AG08396 (cell line): ENCODE measurements at places on chromosomes 5 and 9.

DNA sequence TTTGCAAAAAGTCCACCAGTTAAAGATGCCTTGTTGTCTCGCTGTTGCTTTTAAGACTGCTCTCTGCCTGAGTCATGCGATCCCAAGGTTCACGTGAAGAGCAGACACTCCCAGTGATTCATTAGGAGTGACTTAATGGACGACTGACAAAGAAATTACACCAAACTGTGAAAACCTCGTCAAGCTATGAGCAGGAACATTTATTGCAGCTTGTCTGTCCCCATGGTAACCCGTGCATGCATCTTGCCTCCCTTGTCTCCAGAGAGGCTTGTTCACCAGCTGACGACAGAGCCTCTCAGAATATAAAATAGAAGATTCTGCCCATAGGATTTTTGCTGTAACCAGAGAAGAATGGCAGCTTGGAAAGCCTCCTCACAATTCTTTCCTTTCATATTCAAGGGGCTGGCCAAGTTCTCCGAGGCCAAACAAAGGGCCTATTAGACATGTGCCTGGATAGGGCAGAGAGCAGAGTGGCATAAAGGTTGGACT is 352.7 kb downstream of the SPOCK1 start:
- peak; percentile 75 for DNase-seq

- DNase-seq = no peak
Measured at GRCh38 chr5:129569295-129569694, 109.2 kb downstream of the ADAMTS19 start.

DNA sequence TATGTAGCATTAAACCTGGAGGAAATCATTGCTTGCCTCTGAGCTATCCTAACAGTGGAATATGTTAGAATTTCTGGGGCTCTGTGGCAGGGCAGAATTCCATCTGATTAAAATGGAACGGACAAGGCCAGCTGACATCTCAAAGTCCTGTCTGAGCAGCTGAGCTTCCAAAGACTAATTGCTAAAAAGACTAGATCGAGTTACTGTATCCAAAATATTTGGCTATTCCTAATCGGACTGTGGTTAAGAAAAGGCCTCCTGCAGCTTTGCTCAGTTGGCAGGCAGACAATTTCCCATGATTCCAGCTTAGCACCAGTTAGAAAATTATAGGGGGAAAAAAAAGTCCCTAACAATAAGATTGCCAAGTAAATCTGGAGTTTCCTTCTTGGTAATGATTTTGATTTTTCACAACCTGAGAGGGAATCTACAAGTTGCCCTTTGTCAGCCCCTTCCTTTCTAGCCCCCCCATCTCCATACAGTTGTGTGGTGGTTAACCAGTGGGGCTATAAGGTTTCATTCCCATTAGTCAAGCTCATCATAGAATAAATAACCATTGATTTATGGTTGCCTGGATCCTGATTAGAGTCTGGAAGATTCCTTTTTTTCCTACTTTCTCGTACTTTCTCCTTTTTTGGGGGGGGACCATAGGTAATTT is 26.4 kb downstream of the PTGR1 start:
- peak; percentile 75 for DNase-seq

DNA sequence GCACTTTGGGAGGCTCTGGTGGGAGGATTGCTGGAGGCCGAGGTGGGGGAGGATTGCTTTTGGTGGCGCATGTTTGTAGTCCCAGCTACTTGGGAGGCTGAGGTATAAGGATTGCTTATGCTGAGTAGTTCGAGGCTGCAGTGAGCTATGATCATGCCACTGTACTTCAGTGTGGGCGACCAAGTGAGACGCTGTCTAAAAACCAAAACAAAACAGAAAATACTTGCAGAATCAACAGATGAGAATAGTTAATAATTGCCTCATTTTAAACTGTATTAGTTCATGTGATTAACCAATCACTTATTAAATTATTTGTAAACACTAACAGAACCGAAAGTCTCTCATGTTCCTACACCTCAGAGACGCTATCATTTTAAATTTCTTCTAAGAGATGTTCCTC is 118.1 kb downstream of the CCDC171 start:
- no peak for DNase-seq

- DNase-seq = peak; percentile 76
Measured at GRCh38 chr5:10695055-10695649, 65.9 kb downstream of the DAP start.

- DNase-seq = no peak
Measured at GRCh38 chr5:38642189-38642911, 85.9 kb upstream of the LIFR start.
